ENCODE measurements at places on chromosomes 7 and 10.

GRCh38 chr7:130227883-130228575 is 20.4 kb downstream of the SSMEM1 start:
- no peak for DNase-seq

DNA sequence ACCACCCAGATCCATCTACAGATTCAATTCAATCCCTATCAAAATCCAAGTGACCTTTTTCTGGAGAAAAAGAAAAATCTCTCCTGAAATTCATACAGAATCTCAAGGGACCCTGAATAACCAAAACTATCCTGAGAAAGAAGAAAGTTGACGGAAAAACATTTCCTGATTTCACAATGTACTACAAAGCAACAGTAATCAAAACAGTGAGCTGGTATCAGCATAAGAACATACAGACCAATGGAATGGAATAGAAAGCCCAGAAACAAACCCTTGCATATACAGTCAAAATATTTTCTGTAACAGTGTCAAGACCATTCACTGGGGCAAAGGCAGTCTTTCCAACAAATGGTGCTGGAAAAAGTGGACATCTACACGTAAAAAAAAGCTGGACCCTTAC is 89.9 kb downstream of the JMJD1C start:
- DNase-seq = no peak

DNA sequence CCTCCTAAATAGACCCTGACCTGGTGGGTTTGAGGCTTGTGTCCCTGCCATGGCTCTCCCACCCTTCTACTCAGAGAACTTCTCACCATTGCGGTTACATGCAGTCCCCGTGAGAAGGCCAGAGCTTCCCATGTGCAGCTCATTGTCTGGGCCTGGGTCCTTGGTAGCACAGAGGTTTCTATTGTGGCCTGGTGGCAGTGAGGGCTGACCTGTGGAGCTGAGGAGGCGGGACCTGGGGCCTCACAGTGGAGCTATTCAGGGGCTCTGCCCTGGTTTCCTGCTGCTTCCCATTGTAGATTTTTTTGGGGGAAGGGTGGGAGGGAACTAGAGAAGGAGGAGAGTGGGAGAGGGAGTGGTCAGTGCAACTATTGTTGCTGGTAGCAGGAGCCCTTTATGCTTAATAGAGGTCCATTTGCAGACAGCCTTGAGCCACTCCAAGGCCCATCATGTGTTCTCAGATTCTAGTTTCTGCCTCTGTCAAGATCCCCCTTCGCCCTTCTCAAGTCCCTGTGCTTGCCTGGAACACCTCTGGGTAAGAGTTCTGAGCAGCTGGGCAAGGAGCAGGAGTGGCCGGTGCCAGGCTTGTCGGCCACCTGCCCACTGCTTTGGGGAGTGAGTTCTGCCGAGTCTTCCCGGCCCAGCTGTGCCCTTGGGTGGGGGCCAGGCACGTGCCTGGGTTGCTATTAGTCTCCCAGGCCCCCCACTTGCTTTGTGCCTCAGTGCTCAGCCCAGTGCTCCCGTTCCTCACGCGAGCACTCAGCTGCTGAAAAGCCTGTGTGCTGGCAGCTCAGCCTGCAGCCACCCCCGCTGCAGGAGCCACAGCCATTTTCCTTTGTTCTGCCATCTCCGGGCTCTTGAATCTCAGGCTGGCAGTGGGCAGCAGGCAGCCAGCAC is 10.7 kb downstream of the TSPAN14 start:
- DNase-seq = peak; percentile 47

GRCh38 chr7:10756981-10757380 is 216.7 kb upstream of the PHF14 start:
- DNase-seq = no peak

DNA sequence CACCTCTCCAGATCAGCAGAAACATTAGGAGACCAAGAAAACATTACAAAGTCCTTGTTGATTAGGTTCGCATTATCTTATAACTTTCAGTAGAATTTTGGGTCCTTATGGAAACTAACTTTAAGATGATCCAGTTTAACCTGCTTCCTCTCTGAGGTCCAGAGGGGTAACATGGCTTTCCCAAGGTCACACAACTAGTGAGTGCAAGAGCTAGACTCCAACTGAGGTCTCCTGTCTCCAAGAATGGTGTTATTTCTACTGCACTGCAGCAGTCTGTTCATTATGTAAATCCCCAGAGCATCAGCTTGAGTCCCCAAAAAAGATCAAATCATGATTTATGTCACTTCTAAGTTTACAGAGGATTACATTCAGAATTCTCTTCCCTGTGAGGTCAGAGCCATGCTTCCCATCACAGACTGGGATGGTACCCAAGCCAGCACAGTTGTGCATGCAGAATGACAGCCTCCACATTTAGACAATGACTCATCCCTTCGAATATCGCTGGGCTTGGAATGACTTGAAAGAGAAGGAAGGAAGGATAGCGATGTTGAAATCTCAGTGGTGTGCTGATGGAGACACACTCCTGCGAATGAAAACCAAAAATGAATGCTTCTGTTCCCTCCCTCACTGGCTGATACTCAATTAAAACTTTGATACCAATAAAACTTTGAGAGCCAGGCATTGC is 163.1 kb upstream of the PLXNA4 start:
- peak; percentile 25 for DNase-seq

DNA sequence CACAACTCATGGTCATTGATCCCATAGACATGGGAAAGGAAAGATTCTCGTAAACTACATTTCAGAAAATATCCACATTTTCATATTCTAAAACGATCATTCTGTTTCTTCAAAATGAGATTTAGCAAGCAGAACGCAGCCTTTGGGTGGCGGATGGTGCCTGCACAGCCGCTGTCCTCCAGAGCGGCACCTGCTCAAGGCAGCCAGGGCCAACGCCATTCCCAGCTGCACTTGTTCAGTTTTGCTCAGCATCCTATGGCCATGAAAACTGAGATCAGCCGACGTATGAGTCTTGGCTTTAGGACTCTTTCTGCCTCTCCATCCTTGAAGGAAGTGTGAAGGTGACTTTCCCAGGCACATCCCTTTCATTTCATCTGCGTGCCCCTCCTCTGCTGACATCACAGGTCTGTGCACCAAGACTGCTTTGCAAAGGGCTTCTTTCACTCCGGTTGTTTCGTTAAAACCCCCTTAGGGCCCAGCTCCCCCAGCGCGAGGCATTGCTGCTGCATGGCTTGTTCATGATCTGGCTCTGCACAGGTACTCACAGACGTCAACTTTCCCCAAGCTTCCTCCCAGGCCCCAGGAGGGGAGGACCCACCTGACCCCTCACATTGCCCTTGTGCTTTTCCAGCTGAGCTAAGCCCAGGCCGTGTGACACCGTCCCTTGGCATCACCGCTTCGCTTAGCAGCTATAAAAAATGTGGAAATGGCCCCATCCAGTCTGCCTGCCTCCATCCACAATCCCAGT is 37.2 kb downstream of the TCERG1L start:
- no peak for DNase-seq

- no peak for DNase-seq
Measured at GRCh38 chr7:124633740-124634139, 131.9 kb downstream of the GPR37 start.

GRCh38 chr10:14837003-14837756 is 657 bp downstream of the CDNF start:
- DNase-seq = peak; percentile 1

- no peak for DNase-seq
Measured at GRCh38 chr10:75136346-75136745, 24.9 kb downstream of the SAMD8 start.

DNA sequence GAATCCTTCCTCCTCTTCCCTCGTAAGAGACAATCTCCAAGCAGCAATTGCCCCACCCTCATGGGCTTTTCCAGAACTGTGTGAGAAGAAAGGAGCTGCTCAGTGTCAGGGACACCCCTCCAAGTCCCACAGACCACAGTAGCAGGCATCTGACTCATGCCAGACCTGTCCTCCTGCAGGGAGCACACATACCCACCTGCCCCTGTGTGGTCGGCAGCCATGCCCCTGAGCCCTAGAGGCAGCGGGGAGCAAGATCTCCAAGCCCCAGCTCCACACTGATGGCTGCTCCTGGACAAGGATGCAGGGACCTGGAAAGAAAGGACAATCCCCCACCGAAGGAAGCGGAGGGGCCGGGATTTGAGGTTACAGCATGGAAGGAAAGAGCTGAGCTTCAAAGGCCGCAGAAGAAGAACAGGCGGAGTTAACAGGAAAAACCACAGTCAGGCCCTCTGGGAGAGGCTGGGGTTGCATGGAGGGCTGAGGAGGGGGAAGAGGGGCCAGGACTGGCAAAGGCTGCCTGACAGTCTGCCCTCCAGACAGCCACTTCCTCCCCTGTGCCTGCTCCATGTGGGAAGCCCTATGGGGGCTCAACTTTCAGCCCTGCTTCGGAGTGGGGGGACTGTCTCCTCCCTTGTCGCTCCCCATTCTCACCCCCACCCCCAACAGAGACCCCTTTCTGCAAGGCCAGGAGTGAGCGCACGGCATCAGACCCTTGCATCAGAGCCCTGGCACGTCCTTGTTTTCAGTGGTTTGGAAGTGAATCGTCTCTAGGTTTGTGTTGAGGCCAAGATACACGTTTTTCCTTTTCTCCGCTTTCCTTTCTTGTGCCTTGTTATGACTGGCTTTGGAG is 46.8 kb downstream of the ASB13 start:
- DNase-seq = peak; percentile 12

DNA sequence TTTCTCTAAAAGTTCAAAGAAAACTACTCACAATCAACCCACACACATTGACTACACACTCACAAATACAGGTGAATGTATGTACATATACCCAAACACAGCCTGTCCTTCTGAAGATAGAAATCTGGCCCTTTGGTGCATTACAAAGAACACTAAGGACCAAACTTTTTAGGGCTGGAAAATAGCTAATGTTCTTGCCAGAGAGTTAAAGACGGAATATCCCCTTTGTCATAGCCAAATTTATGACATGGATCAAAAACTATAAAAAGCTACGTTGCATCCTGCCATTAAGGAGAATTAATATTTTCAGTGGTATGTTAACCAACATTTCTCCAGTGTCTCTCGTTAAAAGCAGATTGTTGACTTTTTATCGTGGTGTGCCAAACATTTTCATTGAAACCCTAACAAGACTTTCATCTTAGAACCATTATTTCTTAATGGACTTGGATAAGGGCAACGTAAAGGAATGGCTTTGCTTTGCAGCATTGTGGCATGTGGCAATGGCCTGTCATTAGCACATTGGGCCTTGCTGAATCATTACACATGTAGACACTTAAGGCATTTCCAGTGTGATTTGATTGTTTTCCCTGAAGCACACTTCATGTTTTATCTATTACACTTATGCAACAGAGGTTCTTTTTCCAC is 150.9 kb upstream of the MEOX2 start:
- DNase-seq = no peak

DNA sequence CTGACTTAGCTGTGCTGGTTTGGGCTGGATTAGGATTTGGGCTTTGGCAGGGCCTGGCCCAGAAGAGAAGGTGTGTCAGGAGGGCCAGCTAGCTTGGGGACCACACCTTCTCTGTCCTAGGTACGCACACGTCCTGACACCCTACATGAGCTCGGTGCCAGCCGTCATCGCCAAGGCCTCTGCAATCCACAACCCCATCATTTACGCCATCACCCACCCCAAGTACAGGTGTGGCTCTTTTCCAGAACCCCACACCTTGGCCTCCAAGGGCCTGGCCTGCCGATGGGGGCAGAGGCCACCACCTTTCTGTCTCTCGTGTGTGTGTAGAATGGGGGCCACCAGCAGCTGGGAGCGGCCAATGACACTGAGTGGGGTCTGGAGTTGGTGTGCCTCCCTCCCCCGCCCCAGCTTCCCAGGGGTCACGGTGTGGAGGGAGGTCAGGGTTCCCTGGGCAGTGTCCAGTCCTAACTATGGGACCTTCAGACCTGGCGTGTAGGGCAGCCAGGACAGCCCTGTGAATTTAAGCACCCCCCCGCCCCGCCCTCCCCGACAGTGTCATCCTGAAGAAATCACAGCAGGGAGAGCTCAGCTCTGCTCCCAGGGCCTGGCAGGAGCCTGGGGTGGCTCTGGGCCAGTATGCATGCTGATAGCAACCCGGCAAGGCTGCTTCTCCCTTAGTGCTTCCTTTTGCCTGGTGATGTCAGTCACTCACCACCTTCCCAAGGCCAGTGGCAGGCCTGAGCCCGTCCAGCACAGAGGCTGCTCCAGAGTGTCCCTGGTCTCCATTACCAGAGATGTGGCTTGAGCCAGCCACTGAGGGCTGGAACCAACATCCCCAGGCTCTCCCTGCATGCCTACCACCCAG is 6.9 kb upstream of the LDB3 start:
- DNase-seq = no peak

DNA sequence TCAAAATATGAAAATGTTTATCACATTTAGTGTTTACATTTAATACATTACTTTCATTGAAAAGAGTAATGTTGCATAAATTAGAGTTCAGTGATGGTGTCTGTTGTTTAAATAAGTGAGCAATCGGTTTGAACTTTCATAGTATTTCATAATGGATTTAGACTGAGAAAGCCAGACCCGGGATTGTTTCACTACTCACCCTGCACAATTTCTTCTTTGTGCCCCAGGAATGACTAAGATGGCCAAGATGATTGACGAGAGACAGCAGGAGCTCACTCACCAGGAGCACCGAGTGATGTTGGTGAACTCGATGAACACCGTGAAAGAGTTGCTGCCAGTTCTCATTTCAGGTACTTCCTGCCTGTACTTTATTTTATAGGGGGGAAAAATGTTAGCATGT is 74.6 kb downstream of the VCL start:
- no peak for DNase-seq

DNA sequence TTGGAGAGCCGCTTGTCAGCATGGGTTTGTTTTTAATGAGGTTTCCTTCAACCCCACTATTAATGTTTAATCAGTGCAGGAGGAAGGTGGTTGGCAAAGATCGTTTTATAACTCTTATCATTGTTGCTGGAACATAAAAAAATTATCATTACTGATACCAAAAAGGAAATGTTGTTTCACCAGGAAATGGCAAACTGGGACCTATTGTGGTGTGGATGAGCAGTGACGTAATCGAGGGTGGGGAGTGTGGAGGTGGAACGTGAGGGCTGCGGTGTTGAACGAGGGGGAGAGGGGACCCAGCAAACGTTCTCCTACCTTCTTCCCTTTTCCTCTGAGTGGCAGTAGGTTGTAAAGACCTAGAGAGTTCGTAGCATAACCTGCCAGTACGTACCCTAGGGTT is 71.9 kb upstream of the TOMM7 start:
- DNase-seq = peak; percentile 76

DNA sequence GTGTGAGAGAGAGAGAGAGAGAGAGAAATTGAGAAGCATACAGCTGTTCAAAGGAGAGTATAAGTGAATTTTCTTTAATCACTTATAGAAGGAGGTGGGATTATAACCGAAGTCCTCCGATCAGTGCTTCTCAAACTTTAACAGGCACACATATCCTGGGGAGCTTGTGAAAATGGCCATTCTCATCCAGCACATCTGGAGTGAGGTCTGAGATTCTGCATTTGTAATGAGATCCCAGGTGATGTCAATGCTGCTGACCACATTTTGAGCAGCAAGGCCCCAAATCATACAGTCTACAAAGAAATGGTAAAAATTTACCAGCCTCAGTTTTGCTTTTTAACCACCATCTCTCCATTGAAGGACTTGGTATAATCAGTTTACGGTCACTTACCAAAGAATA is 219.0 kb downstream of the PTEN start:
- DNase-seq = no peak

- peak; percentile 16 for DNase-seq
Measured at GRCh38 chr10:91103384-91104192, 116.9 kb upstream of the PCGF5 start.

GRCh38 chr10:121490871-121491519 is 107.2 kb downstream of the FGFR2 start:
- DNase-seq = no peak

- no peak for DNase-seq
Measured at GRCh38 chr10:114704679-114705078, 46.6 kb upstream of the ABLIM1 start.

Data from NB4 (cell line).